ENCODE measurements at places on chromosomes 16 and 17.

DNA sequence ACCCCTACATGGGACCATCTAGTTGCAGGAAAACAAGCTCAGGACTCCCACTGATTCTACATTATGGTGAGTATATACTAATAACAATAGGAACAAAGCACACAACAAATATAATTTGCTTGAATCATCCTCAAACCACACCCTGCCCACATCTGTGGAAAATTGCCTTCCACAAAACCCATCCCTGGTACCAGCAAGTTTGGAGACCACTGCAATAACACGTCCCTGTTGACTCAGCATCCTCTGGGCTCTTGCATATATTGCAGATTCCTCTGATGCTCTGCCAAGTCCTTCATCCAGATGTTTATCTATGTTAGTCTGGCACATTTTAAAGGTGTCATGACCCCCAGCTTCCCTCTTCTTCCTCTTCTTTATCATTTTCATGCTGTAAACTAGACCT is 138.4 kb downstream of the PCTP start:
- DNase-seq = no peak

DNA sequence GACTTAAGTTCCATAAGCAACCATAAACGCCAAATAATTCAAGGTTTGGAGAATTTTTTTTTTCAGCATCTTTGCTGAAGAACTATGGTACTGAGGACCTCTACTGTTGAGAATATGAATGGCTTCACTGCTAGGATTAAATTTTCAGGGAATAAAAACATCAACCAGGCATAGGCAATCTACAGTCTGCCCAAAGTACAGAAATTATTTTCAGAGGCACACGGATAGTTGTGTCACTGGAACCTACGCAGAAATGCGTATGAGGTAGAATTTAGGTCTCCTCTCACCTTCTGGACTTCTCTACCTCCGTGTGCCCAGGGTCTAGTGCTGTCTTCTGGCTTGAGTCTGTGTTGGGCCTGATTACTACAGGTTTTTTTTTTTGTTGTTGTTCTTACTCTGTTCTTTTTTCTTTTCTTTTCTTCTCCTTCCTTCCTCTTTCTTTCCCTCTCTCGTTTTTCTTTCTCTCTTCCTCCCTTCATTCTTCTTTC is 39.7 kb downstream of the NACA2 start:
- DNase-seq = peak; percentile 44

DNA sequence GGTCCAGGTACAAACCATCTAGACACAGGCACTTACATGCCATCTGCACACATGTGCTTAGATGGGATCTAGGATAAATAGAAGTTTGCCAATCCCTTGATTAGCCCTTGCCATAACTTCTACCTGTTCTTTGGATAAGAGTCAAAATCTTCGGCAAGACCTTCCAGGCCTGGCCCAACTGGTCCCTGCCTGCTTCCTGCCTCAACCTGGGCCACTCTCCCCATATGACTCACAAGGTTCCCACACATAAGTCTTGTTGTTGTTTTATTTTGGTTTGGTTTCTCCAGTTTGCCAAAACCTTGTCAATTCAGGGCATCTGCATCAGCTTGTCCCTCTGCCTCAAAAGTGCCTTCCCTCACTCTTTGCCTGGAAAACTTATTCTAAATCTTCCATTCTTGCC is 95.3 kb upstream of the XYLT1 start:
- no peak for DNase-seq

DNA sequence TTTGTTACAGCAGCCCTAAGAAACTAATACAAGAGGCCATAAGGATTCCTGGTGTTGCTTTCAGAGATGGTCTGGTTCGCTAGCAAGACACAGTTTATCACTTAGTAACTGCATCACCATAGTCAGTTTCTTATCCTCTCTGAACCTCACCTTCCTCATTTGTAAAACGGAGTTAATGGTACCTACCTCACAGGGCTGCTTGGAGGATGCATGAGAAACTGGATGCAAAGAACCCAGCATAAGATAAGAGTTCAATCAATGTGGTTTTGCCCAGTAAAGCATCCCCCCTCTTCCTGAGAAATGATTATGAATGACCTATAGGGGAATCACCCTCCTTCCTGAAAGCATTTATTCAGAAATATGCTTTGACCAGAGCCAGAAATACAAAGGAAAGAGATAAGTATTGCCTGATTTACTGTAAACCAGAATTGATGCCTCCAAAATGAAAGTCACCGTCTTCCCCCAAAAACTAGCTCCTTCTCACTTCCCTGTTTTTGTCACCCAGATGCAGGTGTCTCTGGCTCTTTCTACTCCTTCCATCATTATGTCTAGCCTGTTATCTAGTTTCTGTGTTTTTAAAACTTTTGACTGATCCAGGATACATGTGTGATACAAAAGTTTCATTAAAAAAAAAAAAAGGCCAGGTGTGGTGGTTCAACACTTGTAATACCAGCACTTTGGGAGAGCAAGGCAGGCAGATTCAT is 2.8 kb upstream of the TEFM start:
- no peak for DNase-seq

DNA sequence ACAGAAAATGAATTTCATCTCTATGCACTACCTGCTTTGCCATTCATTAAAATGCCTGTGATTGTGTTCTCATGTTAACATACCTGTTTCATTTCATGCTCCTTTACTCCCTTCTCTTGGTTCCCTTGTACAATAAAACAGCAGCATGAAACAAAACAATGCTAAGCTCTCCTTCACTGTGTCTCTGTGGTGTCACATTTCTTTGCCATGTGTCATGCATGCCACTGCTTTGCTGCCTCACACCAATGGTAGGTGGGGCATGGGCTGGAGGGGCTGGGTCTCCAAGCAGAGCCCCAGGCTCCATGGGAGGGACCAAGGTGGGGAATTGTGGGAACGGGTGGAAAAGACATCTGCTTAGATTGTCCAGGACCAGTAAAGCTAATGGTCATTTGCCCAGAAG is 83.6 kb downstream of the RGS9 start:
- DNase-seq = no peak

Data from NCI-H2227 treated with DMSO at 0.1 percent for 48 hours (cell line).